GM23248 (cell line): ENCODE measurements at places on chromosomes 7 and 10.

- no peak for DNase-seq
These were observed 8.7 kb downstream of the TTYH3 start for GRCh38 chr7:2640482-2640830.

- peak; percentile 11 for DNase-seq
These were observed 63.6 kb downstream of the CUBN start for GRCh38 chr10:17066000-17066399.

DNA sequence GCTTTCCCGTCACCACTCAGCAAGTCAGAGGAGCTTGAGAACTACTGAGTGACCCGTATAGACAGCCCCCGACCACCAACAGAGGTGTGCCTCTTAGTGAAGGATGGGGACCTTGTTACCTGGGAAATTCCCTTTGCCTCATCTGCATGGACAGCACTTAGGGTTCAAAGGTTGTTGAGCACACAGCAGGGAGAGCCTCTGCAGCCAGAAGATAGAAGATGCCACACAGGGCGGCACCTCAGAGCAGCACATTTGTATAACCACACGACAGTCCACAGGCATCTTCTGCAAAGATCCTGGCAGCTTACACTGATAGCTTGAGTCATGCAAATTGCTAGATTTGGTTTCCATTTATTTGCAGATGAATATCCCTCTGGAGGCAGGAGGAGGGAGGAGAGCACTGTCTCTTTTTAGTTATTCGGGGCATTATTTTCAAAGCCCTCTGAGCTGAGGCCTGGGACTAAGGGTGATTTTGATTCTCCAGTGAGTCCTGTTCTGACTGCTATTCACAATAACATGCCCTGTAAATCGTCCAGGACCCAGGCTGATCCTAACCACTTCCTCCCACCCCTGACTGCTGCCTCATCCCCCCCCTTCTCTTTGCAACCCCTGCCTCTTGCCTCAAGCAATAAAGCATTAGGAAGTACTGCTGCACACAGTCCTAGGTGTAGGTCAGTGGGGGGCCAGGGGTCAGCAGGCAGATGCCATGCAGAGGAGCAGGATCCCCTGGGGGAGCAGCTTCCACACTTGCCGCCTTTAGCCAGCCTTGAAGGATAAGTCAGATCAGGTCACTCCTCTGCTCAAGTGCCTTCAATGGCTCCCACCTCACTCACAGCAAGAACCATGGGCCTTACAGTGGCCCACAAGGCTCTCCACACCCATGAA lies 24.6 kb upstream of the INMT start:
- DNase-seq, result peak; percentile 80

- DNase-seq, result no peak
These were observed 117.7 kb downstream of the PFKFB3 start for GRCh38 chr10:6320320-6321010.

DNA sequence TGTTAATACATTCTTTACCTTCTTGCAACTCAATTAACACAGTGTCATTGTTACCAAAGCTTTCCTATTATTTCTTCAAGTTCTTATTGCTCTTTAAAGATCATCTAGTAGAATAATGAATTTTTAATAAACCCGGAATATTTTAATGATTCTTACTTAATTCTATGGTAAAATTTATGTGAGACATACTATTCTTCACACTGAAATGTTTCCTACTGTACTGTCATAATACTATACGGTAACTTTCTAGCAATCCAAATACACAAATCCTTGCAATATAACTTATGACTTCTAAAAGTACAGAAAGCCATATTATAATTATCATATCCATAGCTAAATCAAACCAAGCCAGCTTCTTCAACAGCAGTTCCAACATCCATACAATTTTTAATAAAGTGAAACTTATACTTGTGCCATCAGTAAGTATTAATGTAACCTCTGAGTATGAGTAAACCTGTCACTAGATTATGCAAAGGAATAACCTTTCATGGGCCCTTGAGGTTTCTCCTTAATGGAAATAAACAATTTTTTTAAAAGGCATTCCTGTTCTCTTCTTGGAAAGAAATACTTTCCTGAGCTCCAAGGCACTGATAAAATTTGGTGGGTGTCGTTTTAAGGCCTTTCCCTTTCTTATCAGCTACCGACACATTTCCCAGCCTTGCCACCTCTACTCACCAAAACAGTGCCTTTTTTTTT lies 87.4 kb downstream of the IMMP2L start:
- DNase-seq, result no peak

- DNase-seq, result no peak
These were observed 104.9 kb downstream of the XRCC2 start for GRCh38 chr7:152571068-152571467.

GRCh38 chr10:108583877-108584276 lies 1339.4 kb downstream of the XPNPEP1 start:
- DNase-seq, result no peak

GRCh38 chr7:94856643-94857042 lies 50.8 kb upstream of the PPP1R9A start:
- DNase-seq, result no peak

- DNase-seq, result no peak
These were observed 5.6 kb downstream of the IL2RA start for GRCh38 chr10:6056411-6057135.

GRCh38 chr7:41508755-41509154 lies 194.1 kb downstream of the INHBA start:
- DNase-seq, result peak; percentile 13

GRCh38 chr7:149016876-149017275 lies 11.4 kb downstream of the PDIA4 start:
- DNase-seq, result no peak

GRCh38 chr10:91163869-91164474 lies 56.5 kb upstream of the PCGF5 start:
- DNase-seq, result peak; percentile 96

DNA sequence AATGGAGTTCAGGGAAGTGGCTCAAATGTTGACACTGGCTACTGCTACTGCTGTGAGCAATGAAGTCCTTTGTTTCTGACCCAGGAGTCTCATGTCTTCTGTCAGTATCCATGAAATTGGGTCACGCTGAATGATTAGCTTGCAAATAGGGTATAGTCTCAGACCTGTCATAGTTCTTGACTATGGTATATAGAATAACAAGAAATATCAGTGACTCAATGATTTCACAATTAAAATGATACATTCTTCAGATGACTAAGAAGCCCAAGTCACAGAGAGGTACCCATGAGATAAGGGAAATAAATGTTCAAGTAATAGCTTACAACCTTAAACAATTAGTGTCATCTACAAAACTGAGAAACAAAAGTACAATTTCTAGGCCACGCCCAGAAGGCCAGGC lies 89.3 kb downstream of the LYZL2 start:
- peak; percentile 25 for DNase-seq

GRCh38 chr7:38660427-38661099 lies 29.4 kb upstream of the AMPH start:
- peak; percentile 81 for DNase-seq

GRCh38 chr10:28367929-28368484 lies 65.1 kb upstream of the MPP7 start:
- DNase-seq, result no peak

DNA sequence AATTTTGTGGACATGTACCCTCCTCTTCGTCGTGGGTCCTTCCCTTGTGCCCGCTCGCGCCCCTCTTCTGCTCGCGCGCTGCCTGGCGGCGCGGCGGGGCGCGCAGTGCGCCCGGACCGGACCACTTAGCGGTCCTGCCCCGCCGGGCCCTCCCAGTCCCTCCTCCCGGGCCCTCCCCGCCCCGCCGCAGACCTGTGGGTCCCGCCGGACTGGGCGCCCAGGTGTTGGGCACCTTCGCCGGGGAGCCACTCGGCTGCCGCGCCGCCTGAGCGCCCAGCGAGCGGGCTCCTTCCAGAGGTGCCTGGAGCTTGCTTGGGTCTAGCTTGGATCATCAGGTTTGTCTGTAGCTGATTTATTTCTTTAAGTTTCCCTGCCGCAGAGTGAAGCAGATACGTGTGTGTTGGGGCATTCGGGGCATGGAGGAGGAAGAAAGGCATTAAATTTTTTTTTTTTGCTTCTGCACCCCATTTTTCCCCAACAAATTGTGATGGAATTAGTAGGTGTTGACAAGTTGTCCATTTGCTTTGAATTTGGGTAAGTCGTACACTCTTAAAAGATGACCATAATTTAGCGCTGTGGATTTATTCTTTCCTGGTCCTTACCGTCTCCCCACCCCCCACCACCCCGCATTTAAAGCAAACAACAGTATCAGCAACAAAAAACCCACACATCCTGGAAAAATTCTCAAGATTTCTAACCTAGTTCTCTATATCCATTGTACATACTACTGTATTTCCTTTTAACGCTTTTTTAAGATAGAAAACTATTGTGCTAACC lies 905 bp downstream of the C1GALT1 start:
- DNase-seq, result peak; percentile 65

GRCh38 chr10:126458466-126458865 lies 70.2 kb upstream of the ADAM12 start:
- DNase-seq, result peak; percentile 56

DNA sequence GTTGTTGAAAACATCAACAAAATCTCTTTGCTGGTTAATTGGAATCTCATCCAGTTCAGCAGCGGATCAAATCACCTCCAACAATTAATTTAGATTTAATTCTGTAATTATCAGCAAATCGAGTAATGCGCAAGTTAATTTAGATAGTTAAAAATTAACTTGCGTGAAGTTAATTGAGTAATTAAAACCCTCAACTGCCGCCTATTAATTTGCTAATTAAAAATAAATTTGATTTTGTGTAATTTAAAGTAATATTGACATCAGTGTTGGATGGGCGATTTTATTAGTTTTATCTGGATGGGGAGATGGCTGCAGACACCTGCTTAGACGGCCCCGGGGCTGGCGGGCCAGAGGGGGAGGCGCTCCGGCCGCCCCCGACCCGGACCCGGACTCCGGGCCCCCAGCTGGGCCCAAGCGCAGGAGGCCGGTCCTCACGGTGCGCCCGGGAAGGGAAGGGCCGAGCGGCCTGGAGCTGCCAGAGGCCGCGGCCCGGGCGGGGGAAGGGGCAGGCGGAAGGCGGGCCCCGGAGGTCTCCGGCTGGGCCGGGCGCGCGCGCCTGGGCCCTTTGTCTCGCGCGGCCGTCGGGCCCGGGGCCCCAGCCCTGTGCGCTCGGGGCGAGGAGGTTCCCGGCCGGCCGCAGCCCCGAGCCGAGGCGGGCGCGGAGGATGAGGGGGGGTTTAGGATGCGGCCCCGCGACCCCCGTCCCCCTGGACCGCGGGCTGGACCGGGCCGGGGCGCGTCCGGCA lies 3.3 kb upstream of the UNCX start:
- no peak for DNase-seq

- no peak for DNase-seq
These were observed 528.1 kb upstream of the DPP6 start for GRCh38 chr7:153524070-153524601.

- no peak for DNase-seq
These were observed 37.7 kb upstream of the HDAC9 start for GRCh38 chr7:18457832-18458231.

DNA sequence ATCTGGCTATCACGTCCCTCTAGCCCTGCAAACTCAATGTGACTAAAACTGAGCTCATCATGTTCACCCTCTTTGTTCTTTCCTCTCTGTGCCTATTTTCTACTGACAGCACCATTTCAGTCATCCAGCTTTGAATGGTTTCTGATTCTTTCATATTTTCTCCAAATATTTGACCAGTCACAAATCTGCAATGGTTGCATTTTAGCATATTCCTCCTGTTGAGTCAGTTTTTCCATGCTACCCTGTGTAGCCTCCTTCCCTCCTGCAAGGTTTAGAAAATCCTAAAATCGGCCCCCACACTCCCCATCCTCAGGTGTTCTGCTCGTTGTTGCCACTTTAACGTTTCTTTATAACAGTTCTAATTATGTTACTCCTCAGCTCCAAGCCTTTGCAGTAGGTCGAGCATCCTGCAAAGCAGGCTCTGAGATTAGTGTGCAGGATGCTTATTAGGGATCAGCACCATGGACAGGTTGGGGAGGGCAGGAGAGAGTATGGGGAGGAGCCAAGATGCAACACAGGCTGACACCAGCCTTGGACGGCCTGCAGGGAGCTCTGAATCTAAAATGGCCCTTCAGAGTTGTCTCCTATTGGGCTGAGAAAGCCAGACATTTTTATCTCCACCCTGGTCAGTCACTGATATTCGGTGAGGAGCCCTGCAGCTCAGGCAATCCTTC lies 531.0 kb upstream of the COBL start:
- no peak for DNase-seq

GRCh38 chr10:23157239-23157681 lies 34.9 kb upstream of the PTF1A start:
- no peak for DNase-seq

- no peak for DNase-seq
These were observed 1.0 kb upstream of the CRTAC1 start for GRCh38 chr10:98031440-98031839.

GRCh38 chr10:18254086-18254485 lies 113.9 kb downstream of the CACNB2 start:
- peak; percentile 41 for DNase-seq

GRCh38 chr10:102152545-102152890 lies 329 bp downstream of the NOLC1 start:
- peak; percentile 71 for DNase-seq

- no peak for DNase-seq
These were observed 84.9 kb downstream of the ARID5B start for GRCh38 chr10:61986382-61986781.

GRCh38 chr7:135886345-135887132 lies 90.6 kb downstream of the MTPN start:
- DNase-seq, result no peak

DNA sequence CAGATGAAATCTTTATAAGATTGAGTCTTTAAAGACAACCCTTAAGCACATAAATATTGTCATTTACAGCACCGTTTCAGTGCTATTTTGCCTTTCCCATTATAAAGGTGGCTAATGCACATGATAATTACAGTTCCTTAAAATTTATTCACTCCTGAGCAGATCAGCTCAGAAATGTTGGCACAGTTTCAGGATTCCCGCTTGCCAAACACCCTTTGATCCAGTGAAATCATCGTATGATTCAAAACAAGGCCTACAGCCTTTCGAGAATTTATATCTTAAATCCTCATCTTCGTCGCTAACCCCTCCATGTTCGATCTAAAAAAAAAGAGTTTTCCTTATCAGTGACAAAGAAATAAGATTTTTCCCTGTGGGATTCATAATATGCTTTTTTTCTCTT lies 14.1 kb upstream of the SOSTDC1 start:
- no peak for DNase-seq

GRCh38 chr10:67923551-67923950 lies 39.1 kb downstream of the SIRT1 start:
- DNase-seq, result peak; percentile 89

GRCh38 chr10:42975005-42975493 lies 101.8 kb upstream of the RET start:
- DNase-seq, result no peak

DNA sequence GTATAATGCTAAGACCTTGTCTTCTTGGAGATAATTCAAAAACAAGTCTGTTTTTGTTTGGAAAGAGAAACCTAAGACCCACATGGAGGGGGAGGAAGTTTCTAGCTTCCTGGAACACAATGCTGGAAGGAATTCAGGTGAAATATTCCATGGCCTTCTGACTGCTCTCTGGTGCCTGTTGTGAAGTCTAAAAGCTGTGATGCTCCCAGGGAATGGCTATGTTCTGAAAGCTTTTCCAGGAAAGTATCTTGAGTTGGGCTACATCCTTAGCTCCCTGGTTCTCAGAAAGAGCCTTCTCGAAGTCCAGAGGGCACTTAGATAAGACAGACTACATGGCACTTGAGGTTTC lies 12.5 kb upstream of the PFKP start:
- DNase-seq, result no peak
